T47D (cell line): ENCODE measurements at places on chromosomes 16 and 17.
A peak's percentile ranks its signal among the peaks of the same experiment; 100 is the strongest.

DNA sequence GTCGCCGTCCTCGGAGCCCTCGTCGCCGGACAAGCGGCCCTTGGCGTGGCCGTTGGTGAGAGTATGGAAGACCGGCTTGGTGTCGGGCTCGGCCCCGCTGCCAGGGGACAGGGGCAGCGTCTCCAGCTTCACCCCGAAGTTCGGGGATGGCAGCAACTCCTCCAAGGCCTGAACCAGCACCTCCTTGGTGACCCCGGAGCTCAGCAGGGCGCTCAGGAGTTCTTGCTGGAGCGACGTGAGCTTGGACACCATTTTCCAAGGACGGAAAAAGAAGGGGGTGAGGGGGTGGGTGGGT lies 279 bp downstream of the HNF1B start:
- DNase-seq = no peak

DNA sequence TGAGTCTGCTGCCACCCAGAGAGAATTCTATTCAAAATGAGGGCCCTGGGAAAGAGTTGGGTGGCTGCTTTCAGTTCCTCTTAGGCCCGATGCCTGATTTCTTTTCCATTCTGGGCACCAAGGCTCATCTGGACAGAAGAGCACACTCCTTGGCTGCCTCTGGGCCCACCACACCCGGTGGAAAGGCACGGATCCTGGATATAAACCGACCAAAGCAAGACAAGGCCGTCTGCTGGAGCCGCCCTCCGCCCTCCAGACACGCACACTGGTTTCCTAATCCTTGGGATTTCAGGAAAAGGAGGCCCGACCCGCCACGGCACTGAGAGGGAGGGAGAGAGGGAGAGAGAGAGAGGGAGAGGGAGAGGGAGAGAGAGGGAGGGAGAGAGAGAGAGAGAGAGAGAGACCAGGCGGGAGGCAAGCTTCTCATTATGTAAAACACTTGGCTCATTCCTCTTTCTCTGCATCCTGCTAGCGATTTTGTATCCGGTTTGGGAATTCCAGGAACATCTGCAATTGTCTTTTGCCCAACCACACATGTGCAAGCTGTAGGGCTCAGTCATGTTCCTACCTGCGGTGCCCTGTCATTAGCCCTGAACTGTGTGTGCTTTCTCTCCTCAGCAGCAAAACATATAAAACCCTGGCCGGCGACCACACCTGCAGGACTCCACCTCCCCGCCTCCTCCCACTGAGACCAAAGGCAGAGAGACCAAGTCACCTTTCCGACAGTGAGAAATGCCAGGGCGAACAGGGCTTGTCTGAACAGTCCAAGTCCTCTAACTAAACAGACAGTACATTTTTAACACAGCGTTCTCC lies 347.2 kb downstream of the SOX9 start:
- DNase-seq = no peak

- no peak for DNase-seq
Measured at GRCh38 chr16:11627822-11628457, 40.3 kb upstream of the SNN start.

GRCh38 chr17:34379868-34380267 lies 16.8 kb upstream of the CCL1 start:
- no peak for DNase-seq

- DNase-seq = no peak
Measured at GRCh38 chr17:57708410-57708809, 36.7 kb downstream of the CCDC182 start.

DNA sequence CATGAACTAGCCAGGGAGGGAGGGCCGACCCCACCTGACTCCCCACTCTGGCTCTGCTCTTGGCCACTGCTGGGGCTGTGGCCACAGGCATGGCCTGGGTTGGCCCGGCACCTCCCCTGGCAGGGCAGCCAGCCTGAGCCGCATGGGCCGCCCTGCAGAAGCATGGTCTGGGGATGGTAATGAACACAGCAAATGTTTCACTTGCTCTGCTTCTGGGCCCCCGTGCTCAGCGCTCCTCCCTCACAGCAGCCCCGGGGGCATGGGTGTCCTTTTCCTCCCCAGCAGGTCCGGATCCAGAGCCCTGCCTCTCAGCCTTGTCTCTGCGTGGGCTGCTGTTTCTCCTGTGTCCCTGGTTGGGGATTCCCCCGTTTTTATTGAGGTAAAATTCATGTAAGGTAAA lies 30.9 kb upstream of the KCNJ12 start:
- no peak for DNase-seq

GRCh38 chr16:3049921-3050481 lies 3.6 kb downstream of the MMP25 start:
- no peak for DNase-seq

DNA sequence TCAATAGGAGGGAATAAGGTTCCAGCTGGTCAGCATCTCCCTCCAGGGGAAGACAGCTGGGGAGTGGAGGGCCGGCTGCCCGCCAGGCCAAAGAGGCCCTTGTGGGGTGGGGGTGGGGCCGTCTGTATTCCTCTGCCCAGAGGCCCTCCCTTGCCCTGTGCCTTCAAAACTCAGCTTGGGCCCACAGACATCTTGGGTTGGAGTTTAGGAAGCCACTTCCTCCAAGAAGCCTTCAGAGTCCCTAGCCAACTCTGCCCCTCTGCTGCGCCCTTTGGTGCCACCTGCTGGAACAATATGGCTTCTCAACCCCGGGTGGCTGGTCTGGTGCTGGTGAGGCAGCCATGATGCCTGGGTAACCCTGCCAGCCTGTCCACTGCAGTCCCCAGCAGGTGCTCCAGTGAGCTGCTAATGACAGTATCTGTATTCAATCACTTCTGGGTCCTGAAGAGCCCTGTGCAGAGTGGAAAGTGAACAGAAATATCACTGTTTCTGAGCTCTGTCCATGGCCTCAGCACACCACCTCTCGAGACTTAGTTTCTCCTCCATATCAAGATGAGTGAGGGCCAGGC lies 16.7 kb downstream of the HSD11B2 start:
- DNase-seq = peak; percentile 69

GRCh38 chr16:56852401-56852730 lies 12.6 kb upstream of the SLC12A3 start:
- no peak for DNase-seq

DNA sequence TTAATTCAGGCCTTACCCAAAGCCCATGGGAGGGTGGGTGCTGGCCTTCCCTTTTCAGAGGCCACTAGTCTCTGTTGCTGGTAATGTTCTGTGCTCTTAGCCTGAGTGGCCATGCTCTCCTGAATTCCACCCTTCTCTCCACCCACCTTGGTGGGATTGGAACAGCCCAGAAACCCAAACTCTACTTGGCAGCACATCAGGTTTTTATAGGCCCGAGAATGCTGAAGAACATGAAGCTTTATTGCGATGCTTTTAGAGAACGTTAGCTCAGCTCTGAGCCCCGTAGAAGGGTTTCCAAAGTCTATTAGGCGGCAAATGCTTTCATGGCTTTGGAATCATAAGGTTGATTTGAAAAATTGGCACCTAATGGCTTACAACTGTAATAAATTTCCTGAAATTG lies 209.3 kb downstream of the MSI2 start:
- no peak for DNase-seq
